ENCODE measurements at places on chromosomes 6 and 20.

- H3K4me1 ChIP-seq = no peaks in the 10 kb centered on the region
- no peak overlapping the region for H3K4me3 ChIP-seq
- no peaks in the 10 kb centered on the region for H3K27me3 ChIP-seq
- H3K27ac ChIP-seq = no peak overlapping the region
- no peak for DNase-seq
These were observed 333.0 kb downstream of the PHF3 start for GRCh38 chr6:63968650-63969049.

DNA sequence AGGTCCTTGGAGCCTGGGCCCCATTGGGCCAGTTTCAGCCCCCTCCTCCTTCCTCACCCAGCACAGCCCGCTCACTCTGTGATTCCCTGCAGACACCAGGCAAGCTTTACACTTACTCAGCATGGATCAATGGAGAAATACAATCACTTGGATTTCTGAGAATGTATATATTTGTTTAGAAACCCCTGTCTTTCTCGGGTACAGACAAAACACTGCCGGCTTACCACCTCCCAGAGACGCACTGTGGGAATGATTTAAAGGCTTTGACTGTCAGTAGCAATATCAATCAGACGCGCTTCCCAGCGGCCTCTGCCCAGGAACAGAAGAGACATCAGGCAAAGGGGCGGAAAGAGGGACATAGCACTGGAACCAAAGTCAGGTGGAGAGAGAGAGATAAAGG lies 186.5 kb downstream of the MAFB start:
- H3K27ac ChIP-seq = no peak overlapping the region
- DNase-seq = no peak
- H3K27me3 ChIP-seq = no peaks in the 10 kb centered on the region
- no peaks in the 10 kb centered on the region for H3K4me1 ChIP-seq

DNA sequence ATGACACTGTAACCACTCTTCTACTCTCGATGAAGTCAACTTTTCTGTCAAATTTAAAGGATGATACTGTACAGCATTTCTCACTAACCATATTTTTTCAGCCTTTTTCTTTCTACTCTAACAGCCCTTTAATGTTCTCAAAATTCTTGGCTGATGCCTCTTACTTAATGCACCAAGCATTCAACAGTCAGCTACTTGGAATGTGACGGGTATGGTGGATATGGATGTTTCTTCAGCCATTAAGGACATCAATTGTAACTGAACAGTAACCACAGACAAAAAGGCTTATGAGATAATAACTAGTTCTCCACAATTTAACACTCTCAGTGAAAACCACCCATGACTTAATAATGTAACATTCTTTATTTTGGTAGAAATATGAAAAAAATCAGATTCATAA lies 467.2 kb upstream of the ZNF337 start:
- DNase-seq = no peak
- H3K27me3 ChIP-seq = no peaks in the 10 kb centered on the region
- no peaks in the 10 kb centered on the region for H3K36me3 ChIP-seq
- no peak overlapping the region for H3K4me3 ChIP-seq
- no peaks in the 10 kb centered on the region for H3K4me1 ChIP-seq

- no peaks in the 10 kb centered on the region for H3K36me3 ChIP-seq
- DNase-seq = no peak
- H3K4me1 ChIP-seq = no peaks in the 10 kb centered on the region
- no peak overlapping the region for H3K4me3 ChIP-seq
- no peak overlapping the region for H3K27ac ChIP-seq
- H3K27me3 ChIP-seq = no peaks in the 10 kb centered on the region
These were observed 1.4 kb downstream of the RIMS1 start for GRCh38 chr6:71887744-71888230.

DNA sequence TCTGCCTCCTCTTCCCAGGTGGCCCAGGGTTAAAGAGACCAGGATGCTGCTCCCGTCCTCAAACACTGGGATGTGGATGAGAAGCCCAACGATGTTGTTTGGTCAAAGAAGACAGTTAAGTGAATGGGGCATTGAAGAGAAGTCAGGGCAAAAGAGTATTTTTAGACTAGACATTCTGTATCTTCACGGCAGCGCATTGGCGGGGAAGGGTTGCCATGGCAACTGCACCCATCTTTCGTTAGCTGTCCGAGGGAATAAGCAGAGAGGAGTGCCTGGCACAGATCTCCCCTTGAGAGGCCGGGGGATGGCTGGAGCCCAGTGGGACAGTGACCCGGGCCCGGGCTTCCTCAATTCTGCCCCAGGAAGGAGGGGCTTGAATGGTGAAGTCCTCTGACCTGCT lies 56.4 kb upstream of the GPR31 start:
- H3K36me3 ChIP-seq = no peaks in the 10 kb centered on the region
- no peaks in the 10 kb centered on the region for H3K4me1 ChIP-seq
- H3K4me3 ChIP-seq = no peak overlapping the region
- no peak overlapping the region for H3K27ac ChIP-seq
- no peak for DNase-seq

Data from Karpas-422 (cell line).